Nucleus accumbens (tissue), 56 donors: ENCODE measurements at places on chromosomes 16 and 17.
A peak's percentile ranks its signal among the peaks of the same experiment; 100 is the strongest.

- peak; percentile 24 for DNase-seq
These were observed 13.3 kb downstream of the MIS12 start for GRCh38 chr17:5499476-5500231.

GRCh38 chr17:77489893-77490255, 349.1 kb downstream of the SEC14L1 start:
- DNase-seq, result peak; percentile 83

GRCh38 chr17:82328994-82329507, 4.5 kb downstream of the SECTM1 start:
- DNase-seq, result no peak

- DNase-seq, result no peak
These were observed 1.4 kb downstream of the MPRIP start for GRCh38 chr17:17043461-17044271.

GRCh38 chr17:53061446-53061845, 761.3 kb upstream of the KIF2B start:
- DNase-seq, result no peak

GRCh38 chr16:48448841-48449481, 63.7 kb upstream of the SIAH1 start:
- DNase-seq, result no peak

DNA sequence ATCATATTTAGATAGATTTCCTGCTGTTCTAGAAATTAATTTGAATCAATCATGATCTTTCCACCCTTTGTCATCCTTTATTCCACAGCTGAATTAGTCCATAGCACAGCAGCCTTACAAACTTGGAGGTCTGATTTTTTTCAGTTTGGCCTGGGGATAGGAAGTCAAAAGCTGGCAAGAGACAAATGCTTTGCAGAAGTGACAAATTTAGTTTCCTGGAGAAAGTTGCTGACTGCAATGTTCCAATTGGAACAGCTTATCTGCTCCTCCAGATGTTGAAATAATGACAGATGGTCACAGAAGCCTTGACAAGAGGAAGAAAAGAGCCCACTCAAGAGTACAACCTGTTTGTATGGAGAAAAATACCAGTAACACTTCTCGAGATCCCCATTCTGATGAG, 1276.1 kb upstream of the CDH8 start:
- DNase-seq, result no peak

GRCh38 chr16:85428899-85429775, 184.0 kb upstream of the GSE1 start:
- no peak for DNase-seq
